ENCODE measurements at places on chromosomes 5 and 9.

- no peak for DNase-seq
These were observed 15.5 kb upstream of the SMC2 start for GRCh38 chr9:104078596-104078995.

- DNase-seq: no peak
These were observed 9.2 kb upstream of the LCN15 start for GRCh38 chr9:136773386-136774044.

GRCh38 chr9:137836831-137837241 is 40.7 kb upstream of the CACNA1B start:
- no peak for DNase-seq

DNA sequence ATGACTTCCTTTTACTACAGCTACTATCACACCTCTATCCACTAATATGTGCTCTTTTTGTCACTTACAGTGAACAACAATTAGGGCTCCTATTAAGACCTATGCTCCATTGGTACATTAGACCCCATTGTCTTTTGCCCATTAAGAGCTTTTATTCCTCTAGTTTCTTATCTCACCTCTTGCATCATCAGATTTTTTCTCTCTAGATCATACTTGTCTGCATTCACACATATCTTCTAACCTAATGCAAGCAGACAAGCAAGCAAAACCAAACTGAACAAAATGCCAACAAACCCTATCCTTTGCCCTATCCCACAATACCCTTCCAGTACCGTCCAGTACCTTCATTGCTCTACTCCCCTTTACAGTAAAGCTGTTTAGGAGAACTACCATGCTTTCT is 10.1 kb upstream of the RBM27 start:
- DNase-seq: no peak

DNA sequence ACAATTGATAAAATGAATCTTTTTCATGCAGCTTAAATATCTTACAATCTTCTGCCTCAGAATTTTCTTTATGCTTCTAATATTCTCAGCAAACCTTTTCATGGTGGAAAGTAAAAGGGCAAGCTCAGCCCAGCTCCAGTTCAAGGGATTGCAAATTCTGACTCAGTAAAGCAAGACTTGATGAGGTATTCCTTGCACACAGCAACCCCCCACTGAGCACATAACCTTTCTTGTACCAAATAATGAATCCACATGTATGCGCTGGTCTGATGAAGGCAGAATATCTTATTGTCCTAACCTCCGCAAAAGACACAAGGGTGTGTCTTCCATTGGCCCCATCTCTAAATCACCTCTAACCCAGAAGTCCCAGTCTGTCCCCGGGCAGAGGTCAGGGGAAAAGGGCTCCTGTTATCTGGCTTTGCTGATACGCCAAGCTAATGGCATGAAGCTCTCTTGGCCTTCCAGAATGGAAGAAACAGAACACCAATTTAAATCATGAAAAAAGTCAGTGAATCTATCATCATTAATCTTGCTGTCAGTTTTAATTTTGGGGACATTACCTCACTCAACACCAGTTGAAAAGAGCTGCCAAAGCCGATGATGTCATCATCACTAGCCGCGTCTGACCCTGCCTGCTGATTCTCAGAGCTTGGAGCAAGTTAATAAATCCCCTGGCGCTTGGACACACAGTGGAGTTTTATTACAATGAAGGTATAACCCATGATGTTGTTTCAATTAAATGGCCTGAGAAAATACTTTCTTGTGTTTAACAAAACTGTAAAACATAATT is 592.5 kb upstream of the CLINT1 start:
- no peak for DNase-seq

DNA sequence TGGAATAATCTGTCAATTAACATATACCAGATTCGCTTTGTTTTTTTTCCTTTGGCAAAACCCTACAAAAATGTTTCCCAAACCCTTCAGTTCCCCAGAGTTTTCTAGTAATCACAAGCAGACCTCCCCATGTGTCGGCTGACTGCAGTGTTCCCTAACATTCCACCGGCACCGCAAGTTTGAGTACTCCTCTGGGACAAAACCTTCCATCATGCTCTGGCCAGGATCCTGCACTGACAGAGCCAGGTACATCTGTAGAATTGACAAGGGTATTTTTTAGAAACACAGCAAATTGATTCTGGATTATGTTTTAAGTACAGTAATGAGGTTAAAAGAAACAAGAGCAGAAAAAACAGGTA is 174.7 kb downstream of the GAS1 start:
- DNase-seq: no peak

GRCh38 chr9:123643518-123643917 is 286.4 kb downstream of the DENND1A start:
- no peak for DNase-seq

DNA sequence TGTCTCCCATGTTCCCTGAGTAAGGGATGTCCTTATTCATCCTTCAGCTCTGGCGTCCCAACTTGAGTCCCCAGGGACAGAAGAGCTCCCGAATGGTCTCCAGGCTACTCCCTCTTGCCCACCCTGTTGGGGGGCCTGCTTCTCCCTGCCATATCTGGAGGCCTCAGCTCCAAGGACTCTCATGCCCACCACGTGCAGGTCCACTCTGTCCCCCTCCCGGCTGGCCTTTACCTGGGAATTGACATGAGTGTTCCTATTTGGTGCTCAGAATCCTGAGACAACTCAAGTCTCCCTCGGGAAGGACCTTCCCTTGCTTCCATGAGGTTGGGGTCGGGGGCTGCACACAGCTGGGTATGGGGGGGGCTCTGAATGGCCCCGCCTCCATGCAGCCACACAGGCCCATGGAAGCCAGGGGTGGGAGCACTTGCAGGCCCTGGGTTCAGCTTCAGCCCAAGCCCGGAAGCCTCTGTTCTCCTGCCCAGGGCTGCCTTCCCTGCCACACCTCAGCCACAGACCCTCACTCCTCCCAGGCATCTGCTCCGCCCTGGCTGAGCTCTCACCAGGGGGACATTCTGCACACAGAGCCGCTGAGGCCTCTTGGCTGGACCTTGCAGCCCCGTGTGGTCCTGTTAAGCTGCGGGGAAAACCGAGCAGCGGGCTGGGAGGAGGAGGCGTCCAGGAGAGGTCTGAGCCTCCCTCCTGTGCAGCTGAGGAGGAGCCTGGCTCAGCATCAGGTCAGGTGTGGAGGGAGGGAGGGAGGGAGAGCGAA is 121.9 kb downstream of the PHF2 start:
- no peak for DNase-seq

DNA sequence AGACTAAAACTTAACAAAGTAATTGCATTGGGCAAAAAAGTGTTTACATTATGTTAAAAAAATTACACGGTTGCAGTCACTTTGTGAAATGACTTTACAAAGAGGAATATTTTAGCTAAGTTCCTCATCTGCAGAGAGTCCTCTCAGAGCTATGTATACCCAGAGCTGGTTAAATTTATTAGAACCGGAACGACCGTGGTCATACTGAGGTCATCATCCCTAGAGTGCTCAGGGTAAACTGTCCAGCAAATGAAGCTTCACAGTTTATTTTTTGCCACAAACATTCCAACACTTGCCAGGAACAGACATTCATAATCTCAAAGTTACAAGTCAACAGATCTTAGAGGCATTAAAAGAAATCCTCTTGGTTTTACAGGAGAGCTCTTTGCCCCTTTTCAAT is 897 bp downstream of the ROPN1L start:
- DNase-seq: no peak

DNA sequence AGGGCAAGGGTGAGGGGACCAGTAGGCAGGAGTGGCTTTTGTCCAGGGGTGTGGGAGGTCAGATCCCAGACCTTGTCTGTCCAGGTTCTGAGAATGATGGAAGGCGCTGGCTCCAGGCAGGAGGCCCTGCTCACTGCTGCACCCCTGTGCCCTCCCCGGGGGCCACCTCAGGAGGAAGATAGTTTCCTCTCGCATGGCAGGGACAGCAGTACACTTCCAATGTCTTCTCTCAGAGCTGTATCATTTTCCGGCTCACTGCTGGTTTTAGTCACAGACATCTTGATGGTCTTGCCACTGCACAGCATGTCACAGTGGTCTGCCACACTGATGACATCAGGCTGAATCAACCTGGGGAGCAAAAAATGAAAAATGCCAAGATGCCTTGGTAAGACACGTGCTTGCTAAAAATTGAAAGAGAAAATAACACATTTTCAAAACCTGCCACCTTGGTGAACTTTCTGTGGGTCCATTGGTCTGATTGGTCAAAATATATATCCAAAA is 3.3 kb upstream of the SLC6A3 start:
- no peak for DNase-seq

DNA sequence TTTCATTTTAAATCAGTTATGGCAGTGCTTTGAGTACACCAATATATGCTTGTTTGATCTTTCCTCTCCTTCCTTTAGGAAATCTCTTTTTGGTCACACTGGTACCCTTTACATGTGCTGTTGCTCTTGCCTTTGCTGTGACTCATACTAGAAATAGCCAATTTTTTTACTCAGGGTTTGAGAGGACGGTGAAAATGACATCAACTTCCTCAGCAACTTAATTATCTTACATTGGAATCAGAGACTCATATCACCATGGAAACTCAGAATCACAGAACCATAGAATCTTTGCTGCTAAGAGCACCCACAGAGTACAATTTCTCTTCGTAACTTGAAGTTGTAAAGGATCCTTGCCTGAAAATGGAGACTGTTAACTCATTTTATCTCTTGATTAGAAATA is 13.8 kb upstream of the ZNF300 start:
- no peak for DNase-seq

DNA sequence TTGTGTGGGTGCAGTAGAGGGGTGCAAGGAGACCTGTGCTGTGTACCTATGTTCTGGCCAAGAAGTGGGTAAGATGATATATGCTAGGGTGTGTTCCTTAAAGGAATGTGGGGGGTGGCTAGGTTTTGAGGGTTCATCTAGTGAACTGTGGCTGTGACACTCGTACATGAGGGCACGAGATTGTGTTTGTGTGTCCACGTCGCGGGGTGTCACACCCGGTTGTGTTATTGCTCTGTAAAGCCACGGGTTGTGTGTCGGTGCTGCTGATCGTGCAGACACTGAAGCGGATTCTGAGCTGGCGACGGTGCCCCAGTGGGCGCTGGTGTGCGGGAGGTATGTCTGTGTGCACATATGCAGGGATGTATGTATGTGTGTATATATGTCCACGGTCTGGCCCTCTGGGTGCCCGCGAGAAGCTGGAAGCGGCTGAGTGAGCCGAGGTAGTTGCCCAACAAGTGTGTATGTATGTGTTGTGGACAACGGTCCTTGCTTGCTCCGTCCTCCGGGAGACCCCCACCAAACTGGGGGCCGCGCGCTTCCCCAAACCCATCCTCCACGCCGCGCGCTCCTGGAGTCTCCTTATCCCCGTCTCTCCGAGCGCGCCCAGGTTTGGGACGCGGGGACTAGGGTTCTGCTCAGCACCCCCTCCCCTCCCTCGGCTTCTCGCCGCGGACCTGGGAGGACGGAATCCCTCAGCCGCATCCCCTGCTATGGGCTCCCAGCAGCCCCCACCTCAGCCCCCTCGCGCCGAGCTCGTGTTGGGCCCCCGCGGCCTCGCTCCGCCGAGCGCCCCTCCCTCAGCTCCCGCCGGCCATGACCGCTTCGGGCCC is 639 bp downstream of the PCDH1 start:
- no peak for DNase-seq

DNA sequence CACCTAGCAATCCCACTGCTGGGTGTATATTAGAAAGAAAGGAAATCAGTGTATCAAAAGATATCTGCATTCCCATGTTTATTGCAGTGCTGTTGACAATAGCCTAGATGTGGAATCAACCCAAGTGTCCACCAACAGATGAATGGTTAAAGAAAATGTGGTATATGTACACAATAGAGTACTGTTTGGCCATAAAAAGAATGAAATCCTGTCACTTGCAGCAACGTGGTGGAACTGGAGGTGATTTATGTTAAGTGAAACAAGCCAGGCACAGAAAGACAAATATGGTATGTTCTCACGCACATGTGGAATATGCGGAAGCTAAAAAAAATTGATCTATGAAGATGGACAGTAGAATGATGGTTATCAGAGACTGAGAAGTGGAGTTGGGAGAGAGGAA is 221.6 kb upstream of the DAP start:
- no peak for DNase-seq

GRCh38 chr9:31807574-31808256 is 576.7 kb upstream of the ACO1 start:
- DNase-seq: no peak

DNA sequence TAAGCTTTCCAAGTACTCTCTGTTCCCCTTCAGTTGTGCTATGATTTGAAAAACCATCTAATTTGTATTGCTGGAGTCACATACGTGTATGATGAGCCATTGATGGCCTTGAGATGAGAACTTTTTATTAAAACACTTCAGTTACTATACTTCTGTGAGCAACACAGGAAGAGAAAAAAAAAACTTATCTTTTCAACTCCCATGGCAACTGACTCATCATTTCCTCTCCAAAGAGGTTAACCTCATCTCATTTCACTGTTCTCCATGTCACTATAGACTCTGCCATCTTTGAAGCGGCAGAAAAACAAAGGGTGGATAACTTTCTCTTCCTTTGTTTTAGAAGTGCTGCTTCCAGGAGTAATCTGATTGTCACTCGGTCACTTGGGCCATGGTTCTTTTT is 104.3 kb upstream of the PCSK1 start:
- DNase-seq: no peak

- DNase-seq: no peak
These were observed 241.7 kb upstream of the NR4A3 start for GRCh38 chr9:99579964-99580363.

- DNase-seq: no peak
These were observed 45.1 kb upstream of the SAP30L start for GRCh38 chr5:154400678-154401077.

DNA sequence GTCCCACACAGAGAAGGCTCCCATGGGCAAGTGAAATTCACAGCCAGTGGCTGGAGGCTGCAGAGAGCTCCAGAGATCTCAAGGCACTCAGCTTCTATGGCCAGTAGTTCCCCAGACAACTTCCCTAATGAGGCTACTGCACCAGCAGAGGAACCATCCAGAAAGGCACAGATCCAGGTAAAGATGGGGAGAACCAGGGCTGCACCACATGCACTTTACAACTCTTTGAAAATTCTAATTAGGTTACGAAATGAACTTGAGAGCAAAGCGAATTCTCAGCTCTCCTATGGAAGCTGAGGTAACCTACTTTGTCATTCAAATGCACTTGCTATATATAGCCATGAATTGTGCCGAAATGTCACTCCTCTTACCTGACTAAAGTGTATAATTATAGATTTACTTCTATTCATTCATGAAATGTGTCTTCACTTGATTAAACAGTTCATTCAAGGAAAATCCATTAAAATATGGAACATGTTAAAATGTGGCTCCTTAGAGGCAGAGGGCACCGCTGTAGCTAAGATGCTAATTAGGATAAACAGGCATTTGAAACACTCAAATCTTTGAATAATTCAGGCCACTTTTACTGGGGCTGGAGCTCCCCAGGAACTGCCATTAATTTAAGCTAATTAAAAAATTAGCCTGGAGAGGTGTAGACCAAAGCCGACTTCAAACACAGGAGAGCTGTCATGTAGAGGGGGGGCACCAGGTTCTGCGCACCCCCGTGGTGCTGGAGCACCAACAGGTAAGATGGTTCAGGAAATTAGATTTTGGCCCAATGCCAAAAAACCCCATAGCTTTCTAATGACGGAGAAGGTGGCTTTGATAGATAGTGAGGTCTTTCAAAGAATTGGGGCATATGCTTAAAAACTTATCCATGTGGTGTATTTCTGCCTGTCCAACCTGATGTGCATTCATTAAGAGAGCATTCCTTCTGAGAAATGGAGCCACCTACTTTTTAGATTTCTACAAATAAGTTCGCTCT is 204.1 kb downstream of the GABBR2 start:
- no peak for DNase-seq

- no peak for DNase-seq
These were observed 10.1 kb downstream of the LCN12 start for GRCh38 chr9:136962163-136962562.

Measured in stimulated activated CD8-positive, alpha-beta memory T cell treated with anti-CD3 and anti-CD28 coated beads, Interleukin-2, amount 100 ng/mL, for 1 hour (primary cell).